ENCODE measurements at places on chromosomes 6 and 20. TPM values are rescaled to one million over a fixed set of nuclear protein-coding genes. Genes with fewer than 3 reads are reported as not detected.
A peak's percentile ranks its signal among the peaks of the same experiment; 100 is the strongest.

Gene BCAS1
- total RNA-seq = under 0.01 TPM

DNA sequence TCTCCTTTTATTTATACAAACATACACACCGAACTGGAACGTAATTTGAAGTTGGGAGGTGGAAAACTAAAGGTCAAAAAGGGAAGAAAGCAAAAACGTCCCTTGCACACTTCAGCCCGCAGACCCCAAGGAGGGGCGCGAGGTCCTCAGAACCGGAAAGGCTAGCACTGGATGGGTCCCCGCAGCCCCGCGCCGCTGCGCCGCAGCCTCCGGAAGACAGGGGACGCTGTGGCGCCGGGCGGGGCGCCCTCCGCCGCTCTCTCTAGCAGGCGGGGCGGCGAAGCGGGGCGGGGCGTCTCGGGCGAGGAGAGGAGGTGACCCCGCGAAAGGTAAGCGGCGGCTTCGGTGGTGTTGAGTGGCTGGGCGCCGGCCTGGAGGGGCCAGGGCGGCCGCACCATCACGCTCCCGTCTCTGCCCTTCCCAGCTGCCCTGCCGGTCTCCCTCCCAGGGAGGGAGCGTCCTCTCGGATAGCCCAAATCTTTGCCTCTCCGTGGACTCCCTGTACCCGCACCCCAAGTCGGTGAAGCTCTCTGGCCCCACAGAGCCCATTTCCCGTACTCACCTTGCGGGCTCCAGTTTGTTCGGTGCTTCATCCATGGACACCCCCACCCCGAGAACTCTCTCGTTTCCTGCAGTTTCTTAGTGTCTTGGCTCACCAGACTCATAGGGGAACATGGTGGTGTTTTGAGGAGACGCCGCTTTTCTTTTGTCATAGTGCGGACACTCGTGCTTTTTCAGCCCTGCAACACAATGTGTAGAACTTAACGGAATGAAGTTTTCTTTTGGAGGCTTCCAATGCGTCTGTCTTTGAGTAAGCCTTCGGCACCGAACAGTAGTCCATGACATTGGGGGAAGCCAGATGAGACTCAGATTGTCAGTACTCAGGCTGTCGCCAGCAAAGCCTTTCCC, at the start of gene SMIM8:
TSS of gene SMIM8 (plus strand) at position 285 of the 909 bp plus-strand sequence. CDS start 14,444 bp downstream, outside the sequence.
- no peak for DNase-seq

Gene CSNK2A1
- 112 TPM for total RNA-seq

GRCh38 chr6:51464956-51465355, 622.5 kb downstream of the PKHD1 start:
- no peak for DNase-seq

GRCh38 chr6:157813191-157813590, 9.9 kb upstream of the SNX9 start:
- DNase-seq = no peak

GRCh38 chr6:13026557-13026956, 301.8 kb downstream of the TBC1D7 start:
- no peak for DNase-seq

- no peak for DNase-seq
These were observed 174.8 kb upstream of the RREB1 start for GRCh38 chr6:6932968-6933367.

- no peak for DNase-seq
These were observed 35.2 kb downstream of the BMP6 start for GRCh38 chr6:7761051-7761450.

Gene ACAT2
- total RNA-seq = 38.3 TPM

DNA sequence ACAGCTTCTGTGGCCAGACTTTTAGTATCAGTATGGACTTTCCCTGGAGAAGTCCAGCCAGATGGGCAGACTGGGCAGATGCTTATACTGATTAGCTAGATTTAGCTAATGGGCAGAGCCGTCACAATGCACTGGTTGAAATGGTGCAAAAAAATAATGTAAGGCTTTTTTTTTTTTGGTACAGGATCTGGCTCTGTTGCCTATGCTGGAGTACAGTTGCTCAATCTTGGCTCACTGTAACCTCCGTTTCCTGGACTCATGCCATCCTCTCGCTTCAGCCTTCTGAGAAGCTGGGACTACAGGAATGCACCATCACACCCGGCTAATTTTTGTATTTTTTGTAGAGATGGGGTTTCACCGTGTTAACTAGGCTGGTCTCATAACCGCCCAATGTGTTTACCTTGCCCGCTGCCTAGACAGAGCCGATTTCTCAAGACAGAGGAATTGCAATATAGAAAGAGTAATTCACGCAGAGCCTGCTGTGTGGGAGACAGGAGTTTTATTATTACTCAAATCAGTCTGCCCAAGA, 16.4 kb upstream of the KIFC1 start:
- peak; percentile 68 for DNase-seq

Gene HSPA12B
- not detected for total RNA-seq

Gene NTSR1
- not detected for total RNA-seq

DNA sequence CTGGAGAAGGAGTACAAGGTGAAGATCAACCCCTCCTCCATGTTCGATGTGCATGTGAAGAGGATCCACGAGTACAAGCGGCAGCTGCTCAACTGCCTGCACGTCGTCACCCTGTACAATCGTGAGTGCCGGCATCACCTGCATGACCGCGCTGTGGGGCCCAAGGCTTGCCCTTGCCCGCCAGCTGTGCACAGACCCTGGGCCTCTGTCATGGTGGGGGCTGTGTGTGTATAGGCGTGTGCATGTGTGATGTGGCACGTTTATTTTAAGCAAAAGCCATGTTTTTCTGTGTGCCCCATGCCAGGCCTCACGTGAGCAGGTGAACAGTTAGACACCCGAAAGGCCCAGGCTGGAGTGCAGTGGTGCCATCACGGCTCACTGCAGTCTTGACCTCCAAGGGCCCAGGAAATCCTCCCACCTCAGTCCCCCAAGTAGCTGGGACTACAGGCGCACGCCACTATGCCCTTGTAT, 36.3 kb downstream of the PYGB start:
- no peak for DNase-seq

DNA sequence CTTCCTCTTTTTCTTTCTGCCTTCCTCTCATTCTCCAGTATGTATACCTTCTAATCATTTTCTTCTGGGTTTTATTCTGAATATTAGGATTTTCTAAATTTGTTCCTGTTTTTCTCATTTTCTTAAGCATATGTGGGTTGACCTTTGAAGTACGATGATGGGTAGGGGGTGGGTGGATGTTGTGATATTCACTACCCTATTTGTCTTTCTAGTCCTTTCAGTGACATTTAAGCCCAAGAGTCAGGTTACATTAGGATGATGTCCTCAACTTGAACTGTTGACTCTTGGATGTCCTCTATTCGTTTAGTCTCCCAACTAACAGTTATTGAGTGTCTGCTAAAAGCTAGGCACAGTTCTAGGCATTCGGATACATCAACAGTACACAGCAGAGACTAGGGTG, 7.3 kb downstream of the ABT1 start:
- DNase-seq = no peak

Gene BPIFB2
- not detected for total RNA-seq

DNA sequence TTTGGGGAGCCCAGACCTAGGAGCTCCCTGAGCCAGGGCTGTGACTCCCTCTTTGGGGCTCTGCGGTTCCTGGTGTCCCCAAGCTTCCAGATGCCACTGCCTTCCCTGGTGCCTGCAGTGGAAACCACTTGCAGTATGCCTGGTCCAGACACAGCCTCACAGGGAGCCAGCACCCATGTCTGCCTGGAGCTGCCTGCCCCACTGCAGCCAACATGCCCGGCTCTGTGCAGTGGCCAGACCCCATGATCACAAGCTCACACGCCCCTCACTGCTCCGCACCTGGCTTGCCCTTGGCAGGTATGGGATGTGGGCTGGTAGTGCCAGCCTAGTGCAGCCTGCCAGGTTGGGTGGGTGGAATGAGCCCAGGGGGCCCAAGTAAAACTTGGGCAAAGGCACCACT, 644.8 kb downstream of the HTR1B start:
- DNase-seq = no peak

DNA sequence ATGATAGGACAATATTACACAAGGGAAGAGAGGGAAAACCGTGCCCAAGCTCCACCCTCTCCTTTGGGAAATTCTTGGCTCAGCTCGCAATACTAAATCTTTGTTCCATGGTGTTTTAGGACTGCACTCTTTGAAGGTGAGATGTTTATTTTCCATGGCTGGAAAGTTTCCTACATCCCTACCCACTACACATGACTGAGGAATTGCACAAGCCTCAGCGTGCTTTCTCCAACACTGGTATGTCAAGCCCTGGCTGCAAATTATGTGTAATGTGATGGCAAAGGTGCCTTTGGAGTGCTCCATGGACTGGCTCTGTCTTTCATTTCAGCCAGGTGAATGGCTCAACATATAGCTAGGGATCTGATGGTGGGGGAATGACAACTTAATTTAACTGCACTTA, 134.3 kb downstream of the ISM1 start:
- no peak for DNase-seq

DNA sequence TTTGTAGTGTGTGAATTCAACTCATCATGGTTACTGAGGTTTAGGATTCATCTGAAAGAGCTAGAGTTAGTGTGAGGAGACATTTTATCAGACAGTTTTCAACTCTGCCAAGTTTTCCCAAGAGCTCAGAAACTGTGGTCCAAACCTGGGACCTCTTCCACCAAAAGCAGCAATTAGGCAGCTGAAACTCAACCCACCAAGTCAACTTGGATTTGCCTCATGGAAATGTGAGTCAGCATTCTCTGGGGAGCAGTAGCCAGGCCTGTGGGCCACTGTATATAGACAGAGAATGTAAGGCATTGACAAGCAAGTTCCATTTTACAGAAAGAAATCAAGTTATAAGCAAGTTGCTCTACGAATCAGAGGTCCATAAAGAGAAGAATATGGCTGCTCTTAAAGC, 178.8 kb upstream of the HDDC2 start:
- no peak for DNase-seq

- no peak for DNase-seq
These were observed 61.4 kb upstream of the TNFAIP3 start for GRCh38 chr6:137805622-137806021.

- no peak for DNase-seq
These were observed 12.0 kb downstream of the KCNK5 start for GRCh38 chr6:39217177-39217864.

Gene EYA2
- not detected for total RNA-seq

Gene CFAP206
- 0.40 TPM for total RNA-seq

- no peak for DNase-seq
These were observed 4.0 kb downstream of the MAP3K5 start for GRCh38 chr6:136788069-136788902.

GRCh38 chr20:10004900-10005299, 29.9 kb upstream of the ANKEF1 start:
- no peak for DNase-seq

Gene MAN1A1
- 16.1 TPM for total RNA-seq

Gene BHLHE23
- total RNA-seq = not detected

DNA sequence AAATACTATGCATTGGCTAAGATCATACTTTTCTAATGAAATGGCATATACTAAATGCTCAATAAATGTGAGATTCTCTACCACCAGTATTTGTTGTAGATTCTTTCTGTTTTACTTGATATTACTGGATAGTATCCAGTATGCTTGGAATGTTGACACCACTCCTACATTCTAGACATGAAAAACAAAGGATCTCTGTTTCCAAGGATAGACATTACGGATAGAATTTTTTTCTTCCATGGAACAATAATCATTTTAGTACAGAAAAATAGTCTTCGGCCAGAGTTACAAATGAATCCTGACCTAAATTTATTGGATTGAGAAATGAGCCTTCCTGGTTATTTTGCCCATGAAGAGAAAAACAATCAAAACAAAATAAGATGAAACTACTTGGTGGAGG, 258.2 kb upstream of the NT5E start:
- no peak for DNase-seq

- DNase-seq = no peak
These were observed 38.1 kb downstream of the TBPL1 start for GRCh38 chr6:133991096-133991593.

GRCh38 chr20:11972478-11972877, 54.8 kb downstream of the BTBD3 start:
- DNase-seq = no peak

DNA sequence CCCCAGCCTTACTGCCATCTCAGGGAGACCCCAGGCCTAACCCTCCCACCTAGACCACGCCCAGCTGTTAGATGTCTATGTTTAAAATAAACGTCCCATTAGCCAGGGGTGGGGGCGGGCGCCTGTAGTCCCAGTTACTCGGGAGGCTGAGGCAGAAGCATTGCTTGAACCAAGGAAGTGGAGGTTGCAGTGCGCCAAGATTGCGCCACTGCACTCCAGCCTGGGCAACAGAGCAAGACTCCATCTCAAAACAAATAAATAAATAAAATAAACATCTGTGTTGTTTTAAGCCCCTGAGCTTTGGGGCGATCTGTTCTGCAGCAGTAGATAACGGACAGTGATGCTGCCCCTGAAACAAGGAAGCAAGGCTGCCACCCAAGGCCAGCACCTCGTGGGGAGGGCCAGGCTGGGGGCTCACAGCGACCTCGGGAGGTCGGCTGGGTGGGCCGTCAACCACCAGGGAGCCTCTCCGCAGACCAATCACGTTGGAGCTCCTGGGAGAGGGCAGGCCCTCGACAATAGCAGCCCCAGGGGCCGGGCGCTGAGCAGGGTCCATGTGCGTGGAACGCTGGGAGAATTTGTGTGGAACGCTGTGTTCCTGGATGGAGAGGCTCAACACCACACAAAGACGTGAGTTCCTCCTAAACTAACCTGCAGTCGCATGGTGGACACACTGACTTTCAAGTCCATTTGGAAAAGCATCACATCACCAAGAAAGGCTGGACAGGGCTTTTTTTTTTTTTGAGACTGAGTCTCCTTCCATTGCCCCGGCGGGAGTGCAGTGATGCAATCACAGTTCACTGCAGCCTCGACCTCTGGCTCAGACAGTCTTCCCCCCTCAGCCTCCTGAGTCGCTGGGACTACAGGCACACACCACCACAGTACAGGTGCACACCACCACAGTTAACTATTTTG, 1.0 kb upstream of the HELZ2 start:
- no peak for DNase-seq

Gene C6orf15
- 0.29 TPM for total RNA-seq

Gene RAET1G
- total RNA-seq = not detected

- no peak for DNase-seq
These were observed 183.9 kb downstream of the ZMYND8 start for GRCh38 chr20:47172579-47172978.

Gene PXDC1
- total RNA-seq = 36.4 TPM
